ENCODE measurements at places on chromosomes 6 and 20.

GRCh38 chr6:8181160-8181881 is 79.0 kb upstream of the EEF1E1 start:
- DNase-seq = no peak

- DNase-seq = no peak
These were observed 77.1 kb downstream of the JARID2 start for GRCh38 chr6:15322781-15323536.

DNA sequence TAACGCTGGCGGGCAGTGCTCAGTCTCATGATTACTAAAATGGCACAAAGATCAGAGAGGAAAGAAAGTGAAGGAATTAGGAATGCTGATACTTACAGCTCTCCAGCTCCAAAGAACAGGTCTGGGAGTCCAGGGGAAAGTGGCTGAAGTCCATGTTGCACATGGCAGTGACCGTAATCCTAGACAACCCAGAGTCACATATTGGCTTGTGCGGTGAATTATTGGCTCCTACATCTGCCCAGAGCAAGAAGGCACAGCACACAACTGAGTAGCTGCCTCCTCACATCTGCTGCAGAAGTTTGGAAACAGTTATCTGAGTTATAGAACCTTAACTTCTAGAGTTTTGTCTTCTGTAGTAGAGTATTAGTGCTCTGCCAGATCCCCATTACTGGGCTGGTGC is 47.2 kb downstream of the GABRR2 start:
- DNase-seq = no peak

- no peak for DNase-seq
These were observed 273.0 kb upstream of the TAB2 start for GRCh38 chr6:149044528-149044927.

DNA sequence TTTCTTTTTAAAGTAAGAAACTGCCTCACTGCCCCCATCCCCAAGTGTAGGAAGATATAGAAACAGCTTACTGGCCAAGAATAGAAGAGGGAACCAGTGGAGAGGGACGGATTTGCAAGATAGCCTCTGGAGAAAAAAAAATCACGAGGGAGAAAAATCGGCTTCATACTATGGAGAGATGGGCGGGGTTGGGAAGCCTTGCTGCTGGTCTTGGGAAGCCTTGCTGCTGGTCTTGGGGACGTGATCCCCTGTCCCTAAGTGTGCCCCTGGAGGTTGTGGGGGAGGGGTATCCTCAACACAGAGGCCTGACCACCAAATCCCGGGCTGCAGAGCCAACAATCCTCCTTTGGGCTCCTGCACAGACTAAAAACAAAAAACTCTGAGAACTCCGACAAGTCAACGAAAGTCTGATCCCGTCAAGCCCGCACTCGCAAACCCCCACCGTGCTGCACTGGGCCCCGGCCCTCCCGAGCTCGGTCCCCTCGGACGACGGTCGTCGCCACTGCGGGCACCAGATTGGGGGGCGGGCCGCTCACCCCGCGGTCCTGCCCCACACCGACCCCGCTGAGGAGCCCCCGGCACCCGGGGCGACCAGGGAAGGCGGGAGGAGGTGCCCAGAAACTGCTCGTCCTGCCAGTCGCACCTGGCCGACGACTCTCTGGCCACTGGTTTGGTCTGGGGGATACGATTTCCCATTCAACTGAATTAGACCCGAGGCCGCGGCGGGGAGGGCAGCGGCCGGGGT is 750 bp downstream of the MAP7 start:
- no peak for DNase-seq

DNA sequence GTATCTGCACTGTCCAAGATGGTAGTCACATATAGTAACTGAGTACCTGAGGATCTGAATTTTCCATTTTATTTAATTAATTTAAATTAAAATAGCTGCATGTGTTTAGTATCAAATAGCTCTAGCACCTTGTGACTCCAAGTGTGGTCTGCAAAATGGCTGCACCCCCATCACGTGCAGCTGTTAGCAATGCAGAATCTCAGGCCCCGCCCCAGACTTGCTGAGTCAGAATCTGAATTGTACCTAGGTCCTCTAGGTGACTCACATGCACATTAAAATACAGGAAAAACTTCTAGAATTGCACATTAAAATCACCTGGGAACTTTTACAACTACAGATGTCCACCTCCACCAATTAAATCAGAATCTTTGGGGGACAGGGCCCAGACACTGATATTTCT is 19.2 kb upstream of the FAM83C start:
- DNase-seq = peak; percentile 22
